ENCODE measurements at places on chromosomes 6 and 20.

DNA sequence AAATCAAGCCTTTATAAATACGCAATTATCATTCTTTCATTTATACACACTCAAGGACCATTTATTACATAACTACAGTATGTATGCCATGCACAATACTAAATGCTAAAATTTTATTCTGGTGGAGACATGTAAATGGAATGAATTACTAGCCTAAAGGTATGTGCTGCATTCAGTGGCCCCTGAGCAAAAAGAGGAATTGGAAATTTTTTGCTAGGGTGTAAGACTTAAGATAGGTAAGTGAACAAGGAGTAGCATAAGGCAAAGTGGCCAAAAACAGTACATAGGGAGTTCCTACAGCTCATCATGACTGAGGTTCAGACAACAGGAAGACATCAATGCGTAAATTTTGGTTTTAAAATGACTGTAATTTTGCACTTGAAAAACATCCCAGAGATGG lies 2.3 kb upstream of the MTFR2 start:
- no peak for DNase-seq

- no peak for DNase-seq
Measured at GRCh38 chr6:82437701-82438100, 74.1 kb downstream of the TPBG start.

DNA sequence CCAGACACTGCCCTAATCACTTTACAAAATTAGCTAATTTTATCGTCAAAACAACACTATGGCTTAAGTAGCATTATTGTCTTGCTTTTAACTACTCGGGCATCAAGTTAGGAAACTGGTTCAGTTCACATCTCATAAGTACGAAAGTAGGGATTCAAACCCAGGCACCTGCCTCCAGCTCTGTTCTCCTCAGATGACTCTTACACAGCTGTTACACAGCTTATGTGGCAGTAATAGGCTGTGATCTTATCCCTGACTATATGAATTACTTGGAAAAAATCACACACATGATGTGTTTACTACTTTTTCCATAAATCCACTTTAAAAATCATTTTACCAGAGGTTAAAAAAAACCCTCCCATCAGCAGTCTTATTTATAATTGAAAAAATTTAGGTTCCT lies 389.2 kb upstream of the FLRT3 start:
- DNase-seq, result no peak

- DNase-seq, result peak; percentile 40
Measured at GRCh38 chr20:3115190-3116107, 30.9 kb upstream of the AVP start.

GRCh38 chr6:5950361-5950785 lies 56.4 kb downstream of the NRN1 start:
- DNase-seq, result no peak

DNA sequence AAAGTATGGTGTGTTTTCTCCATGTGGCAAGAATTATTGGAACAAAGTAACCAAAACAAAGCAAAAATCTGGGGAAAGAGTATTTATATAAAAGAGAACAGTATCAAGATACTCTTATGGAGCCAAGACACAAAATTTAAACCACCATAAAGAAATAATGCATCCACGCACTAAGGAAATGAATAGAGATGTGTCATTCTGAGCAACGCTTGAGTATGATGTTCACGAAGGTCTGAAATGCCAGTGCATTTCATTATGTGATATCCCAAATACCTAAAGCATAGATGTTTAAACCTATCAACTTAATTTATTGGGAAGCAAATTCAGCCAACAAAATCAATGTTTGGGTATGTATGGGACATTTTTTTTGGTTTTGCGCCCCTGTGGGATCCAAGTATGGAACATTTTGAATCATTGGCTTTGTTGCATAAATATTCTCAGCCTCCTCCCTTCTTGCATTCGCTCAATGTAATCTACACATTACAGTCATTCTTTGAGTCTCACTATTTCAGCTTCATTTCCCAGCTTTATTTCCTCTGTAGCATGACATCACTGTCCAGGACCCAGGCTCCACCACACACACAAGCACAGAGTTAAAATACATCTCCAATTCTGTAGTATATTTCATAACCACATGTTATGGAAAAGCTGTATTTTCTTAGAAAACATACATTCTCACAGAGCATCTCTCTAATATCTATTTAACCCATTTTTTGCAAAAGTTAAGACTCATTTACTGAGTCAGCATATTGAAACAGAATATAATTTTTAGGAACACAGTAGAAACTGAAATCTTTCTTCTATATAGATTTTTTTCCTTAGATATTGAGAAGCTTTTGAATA lies 11.6 kb upstream of the MOXD1 start:
- DNase-seq, result no peak

DNA sequence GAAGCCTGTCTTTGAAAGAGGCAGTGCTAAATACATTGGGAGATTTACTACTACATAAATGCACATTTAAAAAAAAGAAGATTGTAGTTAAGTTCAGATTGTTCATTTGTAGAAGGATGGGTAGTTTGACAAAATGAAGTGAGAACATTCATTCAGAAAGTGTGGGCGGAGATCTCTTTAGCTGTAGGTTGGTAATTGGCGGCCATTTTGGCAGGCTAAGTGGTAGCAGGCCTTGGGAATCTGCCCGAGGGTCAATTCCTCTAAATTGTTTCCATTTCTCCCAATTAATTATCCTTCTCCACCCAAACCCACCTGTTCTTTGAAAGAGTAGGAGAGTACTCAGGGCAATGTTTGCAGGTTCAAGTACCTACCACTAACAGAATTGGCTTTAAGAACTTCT lies 17.9 kb downstream of the SOX4 start:
- DNase-seq, result no peak

DNA sequence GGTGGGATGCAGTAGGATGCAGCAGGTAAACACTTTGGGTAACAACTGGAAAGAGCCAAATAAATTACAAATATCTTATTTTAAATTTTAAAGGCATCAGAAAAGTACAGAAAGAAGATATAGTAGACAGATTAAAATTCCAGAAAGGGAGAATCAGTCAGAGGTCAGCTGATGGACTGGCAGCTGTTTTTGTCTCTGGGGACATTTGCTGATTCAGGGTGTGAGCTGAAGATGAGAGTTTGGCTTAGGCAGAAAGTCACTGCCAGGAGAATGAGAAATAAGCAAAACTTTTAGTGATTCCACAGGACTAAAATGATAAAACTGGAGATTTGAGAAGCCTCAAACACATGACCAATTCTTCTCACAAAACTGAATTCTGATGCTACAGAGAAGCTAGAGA lies 39.5 kb downstream of the AHI1 start:
- no peak for DNase-seq

DNA sequence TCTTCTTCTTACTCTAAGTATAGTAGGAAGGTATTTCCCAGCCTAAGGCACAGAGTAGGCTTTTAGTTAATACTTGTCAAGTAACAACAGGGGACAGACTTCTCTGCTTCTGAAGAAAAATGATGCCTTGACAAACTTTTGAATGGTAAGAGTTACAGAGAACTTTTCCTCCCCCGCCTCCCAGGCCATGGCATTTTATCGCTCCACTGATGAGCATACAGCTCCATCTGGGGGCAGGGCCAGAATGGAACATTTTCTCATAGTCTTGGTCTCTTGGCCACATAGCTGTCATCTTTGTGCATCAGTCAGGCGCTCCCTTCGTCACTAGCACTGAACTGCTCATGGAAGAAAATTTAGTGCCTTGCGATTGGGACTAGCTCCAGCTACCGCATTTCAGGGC lies 1066.8 kb upstream of the CITED2 start:
- DNase-seq, result peak; percentile 2

DNA sequence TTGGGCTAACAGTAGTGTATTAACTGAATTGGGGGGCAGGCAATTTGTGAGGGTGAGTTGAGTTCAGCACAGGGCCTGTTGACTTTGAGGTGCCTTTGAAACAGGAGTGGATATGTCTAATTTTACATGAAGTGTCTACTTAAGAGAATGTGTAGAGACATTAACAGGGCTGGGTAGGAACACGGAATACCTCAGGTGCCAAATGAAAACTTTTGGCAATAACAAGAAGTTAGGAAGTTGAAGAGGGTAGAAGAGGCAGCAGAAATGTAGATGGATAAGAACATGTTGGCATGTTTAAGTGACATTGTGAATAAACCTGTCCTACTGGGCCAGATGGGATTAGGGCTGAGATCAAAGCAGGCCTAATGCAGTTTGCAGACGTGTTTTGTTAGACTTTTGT lies 117.0 kb downstream of the SLC16A10 start:
- no peak for DNase-seq

DNA sequence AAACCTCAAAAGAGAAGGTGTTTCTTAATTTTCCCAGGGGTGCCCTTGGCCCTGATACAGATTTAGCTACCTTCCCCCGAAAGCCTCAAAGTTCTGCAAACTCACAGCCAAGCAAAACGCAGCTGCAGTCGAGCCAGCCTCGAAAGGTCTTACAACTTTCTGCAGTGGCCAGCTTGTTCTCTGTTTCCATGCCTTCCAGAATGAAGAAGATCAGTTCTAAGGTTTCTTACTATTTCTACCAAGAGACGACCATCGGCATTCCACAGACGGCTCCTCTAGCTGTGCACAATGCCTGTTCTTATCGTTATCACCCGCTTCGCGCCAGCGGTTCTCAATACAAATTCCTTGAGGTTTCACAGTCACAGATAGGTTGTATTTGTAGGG lies 28.5 kb upstream of the CCR6 start:
- DNase-seq, result no peak

DNA sequence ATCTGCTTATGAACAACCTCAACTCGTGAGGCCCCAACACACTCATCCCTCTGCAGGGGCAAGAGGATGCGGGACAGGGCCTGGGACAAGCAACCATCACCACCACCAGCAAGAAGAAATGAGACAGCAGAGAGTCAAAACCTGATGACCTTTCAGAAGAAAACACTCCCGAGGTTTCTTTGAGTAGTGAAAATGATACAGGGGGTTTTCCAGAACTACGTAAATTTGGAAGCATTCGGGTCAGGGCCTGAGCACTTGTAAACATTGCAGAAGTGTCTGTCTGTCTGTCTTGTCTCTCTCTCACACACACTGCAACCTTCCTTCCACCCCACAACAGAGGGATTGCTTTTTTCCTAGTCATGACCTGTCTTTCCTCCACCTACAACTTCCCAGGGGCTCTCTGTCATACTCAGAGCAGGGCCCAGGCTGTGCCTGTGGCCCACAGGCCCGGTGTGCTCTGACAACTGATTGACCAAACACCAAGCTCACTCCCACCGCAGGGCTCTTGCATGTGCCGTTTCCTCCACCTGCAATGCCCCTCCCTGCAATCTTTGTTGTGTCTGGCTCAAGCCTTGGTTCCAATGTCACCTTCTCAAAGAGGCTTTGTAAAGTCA lies 90.9 kb downstream of the BMP7 start:
- no peak for DNase-seq

- no peak for DNase-seq
Measured at GRCh38 chr6:37688078-37688850, 9.4 kb downstream of the MDGA1 start.

- no peak for DNase-seq
Measured at GRCh38 chr6:76416821-76417605, 344.6 kb upstream of the IMPG1 start.

GRCh38 chr6:125050663-125051318 lies 88.6 kb downstream of the RNF217 start:
- no peak for DNase-seq

Data from CD4-positive, alpha-beta T cell treated with Interleukin-1 beta for 1 hour (primary cell).